ENCODE measurements at places on chromosomes 12 and 14.
A peak's percentile ranks its signal among the peaks of the same experiment; 100 is the strongest.

DNA sequence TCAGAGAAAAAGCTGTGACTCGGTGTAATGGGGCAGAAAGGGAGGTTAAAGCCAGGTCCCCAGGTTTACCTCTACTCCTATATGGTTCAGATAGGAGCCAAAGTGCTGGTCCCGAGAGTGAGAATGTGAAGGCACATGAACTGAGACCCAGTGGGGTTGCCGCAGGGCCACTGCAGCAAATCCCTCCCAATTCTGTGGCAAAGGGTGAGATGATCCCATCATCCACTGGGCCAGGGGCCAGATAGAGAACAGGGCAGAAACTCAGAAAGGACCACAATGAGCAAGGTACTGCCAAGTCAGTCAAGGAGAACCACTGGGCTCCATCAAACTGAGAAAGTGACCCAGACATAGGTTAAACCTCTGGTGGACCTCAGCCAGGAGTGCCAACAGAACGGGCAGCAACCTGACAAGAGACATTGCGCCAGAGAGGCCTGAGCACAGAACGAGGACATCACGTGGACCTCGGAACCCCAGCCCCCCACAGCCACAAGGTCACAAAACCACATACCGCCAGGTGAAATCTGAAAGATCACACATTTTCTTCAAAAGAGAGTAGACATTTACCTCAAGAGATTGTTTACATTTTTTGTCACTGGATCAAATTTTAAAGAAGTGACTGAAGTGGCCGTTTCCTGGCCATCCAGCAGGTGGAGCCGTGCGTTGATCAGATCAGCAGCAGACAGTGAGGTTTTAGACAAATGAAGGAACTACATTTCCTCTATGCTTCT, 20.5 kb upstream of the ITPR2 start:
- no peaks in the 10 kb centered on the region for H3K36me3 ChIP-seq
- H3K4me3 ChIP-seq, result no peak overlapping the region
- peak; percentile 54 for DNase-seq
- no peak overlapping the region for H3K27ac ChIP-seq
- H3K27me3 ChIP-seq, result no peaks in the 10 kb centered on the region
- no peaks in the 10 kb centered on the region for H3K4me1 ChIP-seq

GRCh38 chr12:65494537-65494936, 216.1 kb downstream of the MSRB3 start:
- H3K27me3 ChIP-seq, result no peaks in the 10 kb centered on the region

DNA sequence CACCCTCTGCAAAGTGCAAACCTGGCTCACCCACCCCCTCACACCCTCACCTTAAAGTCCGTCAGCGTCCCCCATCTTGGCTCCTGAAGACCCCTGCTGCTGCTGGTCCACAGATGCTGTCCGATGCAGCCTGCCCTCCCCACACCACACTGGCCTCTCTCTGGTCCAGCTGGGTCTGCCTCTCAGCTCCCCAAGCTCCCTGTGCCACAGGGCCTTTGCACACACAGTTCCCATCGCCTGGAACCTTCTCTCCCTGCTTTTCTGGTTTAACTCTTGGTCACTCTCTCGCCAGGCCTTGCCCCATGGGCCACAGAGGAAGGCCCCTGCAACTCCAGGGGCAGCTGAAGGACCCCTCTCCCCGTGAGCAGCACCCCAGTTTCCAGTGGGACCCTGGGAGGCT, 44.9 kb downstream of the TESC start:
- DNase-seq, result no peak
- no peak overlapping the region for H3K4me3 ChIP-seq
- H3K36me3 ChIP-seq, result no peaks in the 10 kb centered on the region
- peaks cover 5% of the 10 kb centered on the region for H3K4me1 ChIP-seq

- H3K36me3 ChIP-seq, result peaks cover 5% of the 10 kb centered on the region
- H3K4me1 ChIP-seq, result peaks cover 12% of the 10 kb centered on the region
- H3K27ac ChIP-seq, result peak overlapping the region; percentile 96
- H3K27me3 ChIP-seq, result no peaks in the 10 kb centered on the region
These were observed 759 bp upstream of the KLC1 start for GRCh38 chr14:103628221-103628683.

DNA sequence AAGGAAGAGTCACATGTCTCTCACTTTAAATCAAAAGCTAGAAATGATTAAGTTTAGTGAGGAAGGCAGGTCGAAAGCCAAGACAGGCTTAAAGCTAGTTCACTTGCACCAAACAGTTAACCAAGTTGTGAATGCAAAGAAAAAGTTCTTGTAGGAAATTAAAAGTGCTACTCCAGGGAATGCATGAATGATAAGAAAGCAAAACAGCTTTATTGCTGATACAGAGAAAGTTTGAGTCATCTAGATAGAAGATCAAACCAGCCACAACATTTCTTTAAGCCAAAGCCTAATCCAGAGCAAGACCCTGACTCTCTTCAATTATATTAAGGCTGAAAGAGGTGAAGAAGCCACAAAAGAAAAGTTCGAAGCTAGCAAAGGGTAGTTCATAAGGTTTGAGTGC, 193.6 kb downstream of the MSRB3 start:
- H3K27me3 ChIP-seq, result no peaks in the 10 kb centered on the region
- no peak for DNase-seq
- no peak overlapping the region for H3K27ac ChIP-seq
- H3K36me3 ChIP-seq, result no peaks in the 10 kb centered on the region

DNA sequence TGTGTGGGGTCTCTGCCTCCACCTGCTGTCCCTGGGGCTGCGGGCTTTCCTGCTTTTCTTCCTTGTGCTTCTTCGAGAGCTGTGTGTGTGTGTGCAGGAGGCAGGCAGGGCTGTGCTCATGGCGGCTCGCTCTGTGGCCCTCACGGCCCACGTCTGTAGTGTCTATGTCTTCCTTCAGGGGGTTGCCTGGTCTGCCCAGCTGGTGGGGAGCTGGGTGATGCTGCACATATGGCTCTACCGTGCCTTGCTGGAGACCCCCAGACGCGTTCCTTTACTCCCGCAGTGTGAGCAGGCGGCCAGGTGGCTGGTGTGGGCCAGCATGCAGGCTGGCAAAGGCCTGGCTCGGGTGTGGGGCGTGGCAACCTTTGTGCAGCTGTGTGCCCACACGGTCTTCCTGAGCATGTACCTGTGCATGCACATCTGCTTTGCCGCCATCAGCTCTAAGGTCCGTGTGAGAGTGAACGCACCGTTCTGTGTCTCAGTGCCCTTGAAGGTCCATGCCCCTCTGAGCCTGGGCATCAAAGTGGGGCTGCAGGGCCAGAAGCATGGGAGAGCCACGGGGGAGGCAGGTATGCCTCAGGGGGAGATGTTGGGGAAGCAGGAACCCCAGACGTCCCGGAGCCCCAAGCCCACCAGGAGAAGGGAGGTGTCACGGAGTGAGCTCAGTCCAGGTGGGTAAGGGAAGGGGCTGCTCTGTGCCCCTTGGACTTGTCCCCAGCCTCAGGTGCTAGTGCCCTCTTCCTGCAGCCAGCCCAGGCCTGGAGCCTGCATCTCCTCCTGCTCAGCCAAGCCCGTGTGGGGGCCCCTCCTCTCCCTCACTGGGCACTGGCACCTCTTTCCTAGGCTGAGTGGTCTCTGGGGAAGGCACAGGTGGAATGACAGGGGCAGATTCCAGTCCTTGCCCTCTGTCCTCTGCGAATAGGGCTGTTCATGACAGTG, 26.4 kb downstream of the CLSTN3 start:
- peaks cover 2% of the 10 kb centered on the region for H3K27me3 ChIP-seq
- peaks cover 6% of the 10 kb centered on the region for H3K36me3 ChIP-seq
- no peak overlapping the region for H3K27ac ChIP-seq

- H3K27me3 ChIP-seq, result no peaks in the 10 kb centered on the region
- H3K4me1 ChIP-seq, result no peaks in the 10 kb centered on the region
- DNase-seq, result no peak
These were observed 381.6 kb downstream of the TMEM121 start for GRCh38 chr14:105908006-105908405.

GRCh38 chr14:95321693-95322455, 2.2 kb upstream of the CLMN start:
- H3K4me3 ChIP-seq, result peak overlapping the region; percentile 18
- H3K27ac ChIP-seq, result peak overlapping the region; percentile 78
- no peaks in the 10 kb centered on the region for H3K27me3 ChIP-seq

DNA sequence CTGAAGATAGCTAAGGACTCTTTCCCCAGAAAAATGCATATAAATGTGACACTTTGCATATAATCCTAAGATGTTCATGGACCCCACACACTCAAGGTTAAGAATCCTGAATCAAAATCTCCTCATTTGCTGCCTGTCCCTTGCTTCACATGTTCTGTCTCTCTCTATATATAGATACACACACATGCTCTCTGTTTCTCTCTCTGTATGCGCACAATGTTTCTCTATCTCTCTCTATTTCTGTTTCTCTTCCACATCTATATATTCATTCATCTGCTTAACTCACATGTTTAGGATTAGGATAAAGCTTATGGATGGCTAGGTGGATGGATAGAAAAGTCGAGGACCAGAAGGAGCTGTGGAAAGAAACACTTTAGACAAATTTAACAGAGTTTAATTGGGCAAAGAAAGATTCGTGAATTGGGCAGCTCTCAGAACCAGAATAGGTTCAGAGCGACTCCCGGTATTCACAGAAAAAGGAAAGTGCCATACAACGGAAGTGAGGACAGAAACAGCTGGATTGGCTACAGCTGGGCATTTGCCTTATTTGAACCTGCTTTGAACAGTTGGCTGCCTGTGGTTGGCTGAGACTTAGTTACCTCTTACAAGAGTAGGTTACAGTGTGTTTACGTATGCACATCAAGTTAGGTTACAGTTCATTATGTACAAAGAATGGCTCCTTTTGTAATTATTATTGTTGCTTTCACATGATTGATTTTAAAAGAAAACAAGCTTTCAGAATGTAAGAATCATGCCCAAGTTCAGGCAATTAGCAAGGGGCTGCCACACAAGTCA, 57.6 kb downstream of the EMP1 start:
- H3K27me3 ChIP-seq, result no peaks in the 10 kb centered on the region
- no peak overlapping the region for H3K27ac ChIP-seq
- no peak overlapping the region for H3K4me3 ChIP-seq
- H3K36me3 ChIP-seq, result no peaks in the 10 kb centered on the region

DNA sequence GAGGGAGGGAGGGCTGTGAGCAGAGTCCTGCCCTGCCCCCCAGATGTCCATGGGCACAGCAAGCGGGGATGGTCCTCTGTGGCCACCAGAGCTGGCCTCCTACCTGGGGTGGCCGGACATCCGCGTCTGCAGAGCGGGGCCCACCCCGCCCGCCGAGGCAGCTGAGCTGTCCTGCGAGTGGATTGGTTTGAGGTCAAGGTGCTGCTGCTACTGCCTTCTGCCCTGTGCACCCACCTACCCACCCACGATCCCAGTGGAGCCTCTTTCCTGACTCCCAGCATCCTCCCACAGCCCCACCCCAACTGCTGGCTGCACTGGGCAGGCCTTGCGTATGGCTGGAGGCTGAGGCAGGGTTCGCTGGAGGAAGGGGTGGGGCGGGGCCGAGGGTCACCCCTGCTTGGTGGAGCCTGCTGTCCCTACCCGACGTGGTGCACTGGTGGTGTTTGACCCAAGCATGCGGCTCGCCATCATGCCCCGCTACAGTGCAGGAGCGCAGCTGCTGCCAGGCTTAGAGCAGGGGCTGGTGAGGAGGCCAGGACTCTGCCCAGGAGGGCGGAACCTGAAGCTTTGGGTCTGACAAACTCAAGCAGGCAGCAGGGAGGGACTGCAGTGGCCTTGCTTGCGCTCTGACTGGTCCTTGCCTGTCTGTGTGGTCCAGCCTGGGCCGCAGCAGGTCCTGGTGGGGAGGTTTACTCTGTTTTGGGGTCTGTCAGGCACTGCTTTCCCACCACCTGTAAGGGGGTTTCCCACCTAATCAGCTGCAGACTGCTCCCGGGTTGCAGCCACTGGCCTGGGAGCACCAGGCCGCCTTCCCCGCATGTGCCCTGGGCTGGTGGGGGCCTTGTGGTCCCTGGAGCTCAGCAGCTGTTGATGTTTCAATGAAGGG, 23.7 kb downstream of the CEP170B start:
- no peaks in the 10 kb centered on the region for H3K27me3 ChIP-seq
- H3K27ac ChIP-seq, result no peak overlapping the region
- no peak overlapping the region for H3K4me3 ChIP-seq
- H3K4me1 ChIP-seq, result no peaks in the 10 kb centered on the region

GRCh38 chr12:6809056-6809455, 12.6 kb upstream of the GPR162 start:
- no peak overlapping the region for H3K4me3 ChIP-seq
- no peak for DNase-seq
- H3K27ac ChIP-seq, result no peak overlapping the region
- H3K36me3 ChIP-seq, result peaks cover 2% of the 10 kb centered on the region

GRCh38 chr14:34488528-34488927, 26.5 kb upstream of the SPTSSA start:
- no peaks in the 10 kb centered on the region for H3K27me3 ChIP-seq
- no peak overlapping the region for H3K27ac ChIP-seq
- DNase-seq, result no peak
- H3K36me3 ChIP-seq, result no peaks in the 10 kb centered on the region
- H3K4me3 ChIP-seq, result no peak overlapping the region

- no peak for DNase-seq
- H3K4me1 ChIP-seq, result no peaks in the 10 kb centered on the region
- H3K27ac ChIP-seq, result no peak overlapping the region
- H3K4me3 ChIP-seq, result no peak overlapping the region
- no peaks in the 10 kb centered on the region for H3K36me3 ChIP-seq
These were observed 7.1 kb upstream of the ZDHHC22 start for GRCh38 chr14:77148510-77149231.

GRCh38 chr12:100359822-100360221, 2.9 kb downstream of the SLC17A8 start:
- no peaks in the 10 kb centered on the region for H3K27me3 ChIP-seq
- H3K36me3 ChIP-seq, result no peaks in the 10 kb centered on the region
- no peak for DNase-seq

GRCh38 chr14:32201816-32202490, at the start of gene RNU6-7:
TSS of gene RNU6-7 (plus strand) at chr14:32202045.
- peak within 1 kb of the TSS; percentile 83 for H3K4me3 ChIP-seq
- no peaks in the 10 kb centered on the region for H3K36me3 ChIP-seq
- H3K4me1 ChIP-seq, result peaks cover 21% of the 10 kb centered on the region
- peak within 1 kb of the TSS; percentile 100 for H3K27ac ChIP-seq

DNA sequence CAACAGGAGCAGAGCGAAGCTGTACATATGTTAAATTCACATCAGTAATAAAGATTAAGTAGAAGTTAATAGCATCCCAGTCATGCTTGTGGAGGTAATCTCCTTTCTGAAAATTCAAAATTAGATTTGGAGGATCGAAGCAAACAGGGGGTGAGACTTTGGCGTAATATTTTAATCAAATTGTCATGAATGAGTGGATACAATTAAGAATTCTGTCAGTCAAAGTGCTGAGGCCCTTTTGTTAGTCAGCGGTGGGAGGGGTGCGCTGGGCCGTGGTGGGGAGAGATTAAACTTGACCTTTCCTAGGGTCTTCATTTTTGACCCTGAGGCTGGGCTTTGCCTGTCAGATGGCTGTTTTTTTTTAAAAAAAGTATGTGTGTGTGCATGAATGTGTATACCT, 226.7 kb downstream of the VRK1 start:
- H3K36me3 ChIP-seq, result no peaks in the 10 kb centered on the region
- DNase-seq, result no peak
- no peak overlapping the region for H3K27ac ChIP-seq
- H3K4me1 ChIP-seq, result no peaks in the 10 kb centered on the region
- H3K4me3 ChIP-seq, result no peak overlapping the region

DNA sequence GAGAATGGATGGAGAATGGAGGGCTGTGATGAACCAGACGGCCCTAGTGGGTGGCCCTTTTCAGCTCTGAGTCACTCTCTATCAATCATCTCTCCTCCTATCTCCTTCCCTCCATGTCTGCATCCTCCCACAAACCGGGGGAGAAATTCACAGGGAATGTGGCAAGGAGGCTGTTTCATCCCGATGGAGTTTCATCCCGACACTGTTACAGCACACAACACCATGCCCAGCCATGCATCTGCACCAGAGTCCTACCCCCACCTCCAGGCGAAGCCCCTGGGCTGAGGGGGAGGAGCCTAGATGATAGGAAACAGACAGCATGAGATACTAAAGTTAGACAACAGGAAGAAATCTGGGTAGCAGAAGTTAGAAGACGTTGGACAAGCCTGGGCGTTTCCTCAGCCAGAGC, 20.8 kb downstream of the SLC8B1 start:
- H3K36me3 ChIP-seq, result peaks cover 24% of the 10 kb centered on the region
- no peak for DNase-seq
- peaks cover 3% of the 10 kb centered on the region for H3K4me1 ChIP-seq
- H3K27ac ChIP-seq, result no peak overlapping the region
